Jurkat, Clone E6-1 (cell line): ENCODE measurements at places on chromosomes 4 and X.

DNA sequence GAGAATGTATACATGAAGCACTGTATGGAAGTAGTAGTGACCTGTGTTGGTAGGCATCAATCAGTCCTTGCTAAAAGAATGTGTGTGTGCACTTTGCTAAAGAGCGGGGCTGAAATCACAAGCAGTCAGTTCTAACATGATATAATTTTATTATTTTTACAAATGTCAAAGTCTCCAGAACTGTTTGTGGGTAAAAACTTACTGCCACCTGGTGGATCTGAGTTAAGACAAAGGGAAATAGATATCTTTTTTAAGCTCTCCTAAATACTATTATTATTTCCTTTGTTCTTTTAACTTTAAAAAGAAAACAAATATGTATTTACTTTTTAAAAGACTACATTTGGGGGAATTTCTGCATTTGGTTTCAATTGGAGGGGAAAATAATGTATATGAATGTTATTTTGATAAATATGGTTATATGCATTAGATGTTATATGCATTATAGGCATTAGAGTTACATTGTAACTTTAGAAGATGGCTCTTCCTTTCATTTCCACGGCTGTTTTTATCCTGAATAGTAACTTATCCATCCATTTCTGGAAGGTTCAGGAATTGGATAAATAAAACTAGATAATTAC is 7.8 kb upstream of the CLOCK start:
- DNase-seq, result no peak

DNA sequence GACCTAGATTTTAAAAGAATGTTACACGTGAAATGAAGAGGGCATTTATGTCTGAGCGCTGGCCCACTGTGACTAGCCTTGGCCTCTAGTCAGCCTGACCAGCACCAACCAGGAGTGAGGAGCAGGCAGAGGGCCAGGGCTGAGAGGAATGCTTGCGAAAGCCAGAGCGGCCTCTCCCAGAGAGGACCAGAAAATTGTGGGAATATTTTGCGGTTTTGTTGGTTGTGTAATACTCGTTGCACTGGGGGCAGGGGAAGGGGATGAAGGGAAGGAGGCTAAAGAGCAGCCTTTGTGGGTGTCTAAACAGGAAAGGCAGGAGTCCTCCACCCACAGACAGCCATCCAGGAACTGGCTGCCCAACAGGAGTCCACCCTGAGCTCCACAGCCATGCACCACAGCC is 3.8 kb downstream of the GABRE start:
- no peak for DNase-seq

DNA sequence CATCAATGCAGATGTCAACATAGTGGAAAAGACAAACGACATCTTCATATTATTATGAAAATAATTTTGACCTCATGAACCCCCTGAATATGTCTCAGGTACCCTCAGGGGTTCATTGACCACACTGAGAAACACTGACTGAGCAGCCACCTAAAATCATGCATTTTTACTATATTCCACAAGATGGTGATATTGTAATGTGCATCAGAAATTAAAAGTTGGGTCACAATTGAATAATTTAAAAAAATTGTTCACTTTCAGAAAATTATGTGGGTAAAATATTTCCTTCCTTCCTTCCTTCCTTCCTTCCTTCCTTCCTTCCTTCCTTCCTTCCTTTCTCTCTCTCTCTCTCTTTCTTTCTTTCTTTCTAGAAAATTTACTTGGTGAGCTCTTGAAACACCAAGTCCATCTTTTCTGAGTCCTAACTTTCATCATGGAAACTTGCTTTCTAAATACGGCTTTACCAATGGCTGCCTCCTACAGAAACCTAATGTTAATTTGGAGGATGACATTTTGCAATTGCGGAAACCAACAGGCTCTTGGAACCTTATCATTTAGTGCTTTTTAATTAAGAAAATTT is 103.6 kb downstream of the RTL3 start:
- DNase-seq, result peak; percentile 32

GRCh38 chr4:81562093-81562492 is 90.4 kb upstream of the RASGEF1B start:
- peak; percentile 15 for DNase-seq

DNA sequence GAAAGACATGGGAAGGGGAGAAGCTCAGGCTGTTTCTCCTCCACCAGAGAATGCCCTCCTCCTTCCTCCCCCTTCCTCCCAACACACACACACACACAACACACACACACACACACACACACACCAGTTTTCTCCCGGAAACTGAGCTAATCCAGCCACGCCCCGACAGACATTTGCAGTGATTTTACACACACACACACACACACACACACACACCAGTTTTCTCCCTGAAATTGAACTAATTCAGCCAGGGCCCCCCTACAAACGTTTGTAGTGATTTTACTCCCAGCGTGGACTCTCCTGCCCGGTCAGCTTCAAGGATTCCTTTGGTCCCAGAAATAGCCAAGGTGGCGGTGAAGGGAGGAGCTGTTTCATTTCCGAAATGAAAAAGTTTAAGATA is 32.9 kb upstream of the STX18 start:
- no peak for DNase-seq

- no peak for DNase-seq
Observed at GRCh38 chr4:147987252-147987651, 255.4 kb downstream of the ARHGAP10 start.
